ENCODE measurements at places on chromosomes 5 and 9.

- DNase-seq: no peak
Measured at GRCh38 chr5:105882956-105883481, 1787.7 kb downstream of the EFNA5 start.

DNA sequence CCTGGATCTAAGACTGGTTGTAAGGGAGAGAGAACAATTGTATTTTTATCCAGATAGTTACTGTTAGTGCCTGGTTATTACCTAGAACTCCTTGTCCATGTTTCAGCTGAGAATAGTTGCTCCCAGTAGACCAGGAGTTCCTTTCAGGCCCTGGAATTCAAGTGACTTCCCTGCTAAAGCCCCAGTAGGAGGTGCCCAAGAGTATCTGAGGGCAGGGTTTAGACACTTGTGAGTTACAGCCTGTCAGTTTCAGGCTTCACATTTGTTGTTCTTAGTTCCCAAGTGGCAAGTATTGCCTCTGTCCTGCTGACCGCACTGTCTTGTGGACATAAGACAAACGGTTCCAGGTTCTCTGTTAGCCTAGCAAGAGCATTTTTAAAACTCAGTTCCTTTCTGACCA is 743.9 kb upstream of the SEMA6A start:
- DNase-seq: no peak

DNA sequence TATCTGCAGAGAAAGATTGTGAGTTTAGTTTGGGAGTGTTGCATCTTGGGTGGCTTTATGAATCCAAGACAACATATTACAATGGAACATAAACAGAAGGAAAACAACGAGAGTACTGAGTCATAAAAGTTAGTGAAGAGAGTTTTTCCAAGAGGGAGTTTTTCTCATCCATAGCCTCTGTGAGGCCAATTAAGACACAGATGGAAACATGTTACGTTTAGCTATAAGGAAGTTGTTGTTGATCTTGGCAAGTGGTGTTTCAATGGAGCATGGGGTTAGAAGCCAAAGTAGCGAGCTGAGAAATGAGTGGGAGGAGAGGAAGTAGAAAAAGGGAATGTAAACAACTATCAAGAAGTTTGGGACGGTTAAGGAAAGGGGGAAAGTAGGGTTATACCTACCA is 53.3 kb upstream of the SPATA31D4 start:
- no peak for DNase-seq

GRCh38 chr9:33127881-33128280 is 39.3 kb downstream of the B4GALT1 start:
- DNase-seq: no peak
